Nephron progenitor cell (in vitro differentiated cells): ENCODE measurements at places on chromosomes 5 and 9.
A peak's percentile ranks its signal among the peaks of the same experiment; 100 is the strongest.

GRCh38 chr5:171107669-171108068, 201.4 kb upstream of the TLX3 start:
- no peak for DNase-seq

DNA sequence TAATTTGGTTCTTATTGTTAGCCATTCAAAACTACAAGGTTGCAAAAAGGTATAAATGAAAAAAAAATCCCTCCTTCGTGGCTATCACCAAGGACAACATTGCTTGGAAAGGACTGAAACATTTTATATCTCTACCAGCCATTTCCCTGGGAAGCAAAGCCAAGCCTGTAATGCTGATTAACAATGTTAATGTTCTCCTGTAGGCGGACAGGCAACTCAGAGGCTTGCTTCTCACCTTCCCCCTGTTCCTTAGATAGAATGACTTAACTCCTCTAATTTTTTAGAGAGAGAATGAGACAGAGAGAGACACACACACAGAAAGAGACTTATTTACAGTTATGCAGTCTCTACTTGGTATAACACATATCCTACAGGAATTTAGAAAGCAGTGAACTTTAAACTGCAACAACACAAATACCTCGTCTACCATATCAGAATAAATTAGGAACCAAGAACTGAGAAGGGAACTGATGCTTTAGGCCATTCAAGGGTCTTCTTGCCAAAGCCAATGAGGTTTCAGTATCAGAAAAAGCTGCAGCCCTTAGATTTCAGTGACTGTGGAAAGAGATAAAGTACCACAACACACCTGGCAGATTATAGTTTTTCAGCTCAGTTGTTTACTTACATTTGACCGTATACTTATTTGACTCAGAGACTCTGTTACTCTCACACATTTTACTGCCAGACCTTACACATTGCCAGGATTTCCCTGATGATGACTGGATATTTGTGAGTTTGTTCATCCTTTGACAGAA, 20.9 kb upstream of the MAN2A1 start:
- DNase-seq = no peak

DNA sequence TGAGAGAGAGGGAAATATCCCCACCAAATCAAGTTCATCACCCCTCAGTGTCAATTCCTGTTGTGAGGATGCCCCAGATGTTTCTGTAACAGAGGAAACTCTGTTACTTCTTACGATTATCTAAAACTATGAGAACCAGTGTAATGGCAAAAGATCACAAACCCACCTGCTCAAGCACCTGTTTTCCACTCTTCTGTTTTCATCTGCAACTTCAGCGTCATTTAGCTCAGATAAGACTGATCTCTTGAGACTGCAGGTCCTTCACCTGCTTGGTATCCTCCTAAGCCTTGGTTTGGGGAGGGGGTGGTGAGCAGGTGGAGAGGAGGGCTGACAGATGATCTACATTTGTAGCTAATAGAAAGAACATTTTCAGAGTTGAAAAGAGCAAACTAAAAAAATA, 229.3 kb downstream of the SLF1 start:
- no peak for DNase-seq

GRCh38 chr5:177496070-177496726, 1.2 kb downstream of the PDLIM7 start:
- peak; percentile 34 for DNase-seq

GRCh38 chr5:133240425-133241091, 188.7 kb downstream of the HSPA4 start:
- DNase-seq = no peak

GRCh38 chr5:42784132-42784531, 27.5 kb downstream of the CCDC152 start:
- DNase-seq = no peak

DNA sequence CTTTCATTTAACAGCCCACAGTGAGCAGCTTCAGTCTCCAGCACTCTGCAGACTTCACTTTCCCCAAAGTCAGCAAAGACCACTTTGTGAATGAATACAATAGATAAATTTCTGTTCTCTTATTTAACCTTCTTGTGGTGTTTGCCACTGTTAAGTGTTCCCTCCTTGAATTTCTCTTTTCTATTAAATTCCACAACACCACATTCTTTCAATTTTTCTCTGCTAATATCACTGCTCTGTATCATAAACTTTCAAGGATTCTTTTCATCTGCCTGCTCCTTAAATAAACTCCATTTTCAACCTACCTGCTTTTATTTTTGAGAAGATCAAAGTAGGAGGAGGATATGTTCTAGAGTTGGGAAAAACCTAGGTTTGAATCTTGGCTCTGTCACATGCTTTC, 739.5 kb upstream of the GRAMD2B start:
- no peak for DNase-seq

- DNase-seq = no peak
Measured at GRCh38 chr9:113519426-113520108, 56.0 kb downstream of the RGS3 start.

DNA sequence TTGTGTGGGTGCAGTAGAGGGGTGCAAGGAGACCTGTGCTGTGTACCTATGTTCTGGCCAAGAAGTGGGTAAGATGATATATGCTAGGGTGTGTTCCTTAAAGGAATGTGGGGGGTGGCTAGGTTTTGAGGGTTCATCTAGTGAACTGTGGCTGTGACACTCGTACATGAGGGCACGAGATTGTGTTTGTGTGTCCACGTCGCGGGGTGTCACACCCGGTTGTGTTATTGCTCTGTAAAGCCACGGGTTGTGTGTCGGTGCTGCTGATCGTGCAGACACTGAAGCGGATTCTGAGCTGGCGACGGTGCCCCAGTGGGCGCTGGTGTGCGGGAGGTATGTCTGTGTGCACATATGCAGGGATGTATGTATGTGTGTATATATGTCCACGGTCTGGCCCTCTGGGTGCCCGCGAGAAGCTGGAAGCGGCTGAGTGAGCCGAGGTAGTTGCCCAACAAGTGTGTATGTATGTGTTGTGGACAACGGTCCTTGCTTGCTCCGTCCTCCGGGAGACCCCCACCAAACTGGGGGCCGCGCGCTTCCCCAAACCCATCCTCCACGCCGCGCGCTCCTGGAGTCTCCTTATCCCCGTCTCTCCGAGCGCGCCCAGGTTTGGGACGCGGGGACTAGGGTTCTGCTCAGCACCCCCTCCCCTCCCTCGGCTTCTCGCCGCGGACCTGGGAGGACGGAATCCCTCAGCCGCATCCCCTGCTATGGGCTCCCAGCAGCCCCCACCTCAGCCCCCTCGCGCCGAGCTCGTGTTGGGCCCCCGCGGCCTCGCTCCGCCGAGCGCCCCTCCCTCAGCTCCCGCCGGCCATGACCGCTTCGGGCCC, 639 bp downstream of the PCDH1 start:
- DNase-seq = peak; percentile 31

DNA sequence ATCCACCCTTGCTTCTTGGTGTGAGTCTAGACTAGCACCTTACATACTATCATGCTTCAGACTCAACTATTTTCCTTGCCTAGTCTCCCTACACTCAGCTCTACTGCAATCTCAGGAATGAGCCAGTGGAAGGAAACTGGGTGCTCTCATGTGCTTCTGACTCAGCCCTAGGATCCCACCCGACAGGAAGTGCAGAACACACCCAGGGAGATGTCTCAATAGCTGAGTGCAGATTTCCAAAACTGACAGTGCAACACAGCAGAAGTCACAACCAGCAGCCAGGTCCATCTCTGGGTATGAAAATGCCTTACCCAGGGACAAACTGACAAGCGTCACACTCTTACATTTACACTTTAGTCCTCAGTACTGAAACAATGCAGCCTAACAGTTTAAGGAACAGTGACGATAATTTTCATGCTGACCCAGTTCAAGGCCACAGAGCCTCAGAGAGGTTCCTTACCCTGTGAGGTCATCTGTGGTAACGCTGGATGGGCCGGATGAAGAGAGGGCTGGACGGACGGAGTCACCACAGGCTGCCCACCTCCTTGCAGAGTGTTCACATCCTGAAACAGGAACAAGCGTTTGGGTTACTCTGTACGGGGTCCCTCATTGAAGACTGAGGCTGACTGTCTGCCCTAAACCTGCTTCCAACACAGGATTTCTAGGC, 33.0 kb downstream of the FKBP15 start:
- no peak for DNase-seq

DNA sequence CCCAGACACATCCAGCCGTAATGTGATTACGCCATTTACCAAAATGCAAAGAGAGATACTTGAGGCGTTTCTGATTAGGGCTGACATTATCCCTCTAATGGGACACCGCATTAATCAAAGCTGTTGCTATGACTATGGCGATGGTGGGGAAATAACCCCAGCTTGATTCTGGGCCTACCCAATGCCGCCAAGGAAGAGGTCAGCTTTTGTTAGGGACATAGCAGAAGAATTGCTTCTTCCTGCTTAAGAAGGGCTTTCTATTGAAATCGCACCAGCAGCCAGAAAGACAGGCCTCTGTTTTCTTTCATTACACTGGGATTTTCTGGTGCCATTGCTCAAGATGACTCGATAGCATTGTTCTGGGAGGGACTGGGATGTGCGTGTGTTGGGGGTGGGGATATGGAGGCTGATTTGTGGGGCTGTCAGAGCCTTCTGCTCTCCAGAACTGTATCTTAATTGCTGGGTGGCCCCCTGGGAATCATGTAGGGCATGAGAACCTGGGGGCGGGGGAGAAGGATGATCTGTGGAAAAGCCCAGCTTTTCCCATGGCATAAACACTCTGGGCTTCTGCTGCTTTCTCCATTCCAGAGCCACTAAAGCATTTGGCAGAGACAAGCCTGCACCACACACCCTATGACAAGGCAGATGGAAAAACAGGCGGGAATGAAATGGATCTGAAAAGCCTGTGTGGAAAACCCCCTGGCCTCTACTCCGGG, 106.5 kb upstream of the RAD23B start:
- DNase-seq = peak; percentile 67

DNA sequence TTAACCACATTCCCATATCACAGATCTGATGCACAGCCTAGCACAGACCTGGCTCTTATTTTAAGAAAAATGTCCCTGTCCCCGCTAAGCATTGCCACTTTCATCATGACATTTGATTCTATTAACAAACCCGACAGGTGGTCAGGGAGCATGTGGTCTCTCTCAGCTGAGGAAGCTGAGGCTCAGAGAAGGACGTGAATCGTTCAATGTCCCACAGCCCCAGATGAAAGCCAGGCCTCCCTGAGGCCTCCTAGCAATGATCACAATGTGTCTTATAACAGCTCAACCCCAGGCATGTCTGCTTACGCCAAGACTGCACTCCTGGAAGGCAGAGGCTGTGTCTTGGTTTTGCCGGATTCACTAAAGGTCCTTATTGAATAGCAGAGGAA, 10.4 kb upstream of the CRB2 start:
- DNase-seq = no peak

GRCh38 chr5:76331126-76331525, 72.0 kb upstream of the IQGAP2 start:
- no peak for DNase-seq

DNA sequence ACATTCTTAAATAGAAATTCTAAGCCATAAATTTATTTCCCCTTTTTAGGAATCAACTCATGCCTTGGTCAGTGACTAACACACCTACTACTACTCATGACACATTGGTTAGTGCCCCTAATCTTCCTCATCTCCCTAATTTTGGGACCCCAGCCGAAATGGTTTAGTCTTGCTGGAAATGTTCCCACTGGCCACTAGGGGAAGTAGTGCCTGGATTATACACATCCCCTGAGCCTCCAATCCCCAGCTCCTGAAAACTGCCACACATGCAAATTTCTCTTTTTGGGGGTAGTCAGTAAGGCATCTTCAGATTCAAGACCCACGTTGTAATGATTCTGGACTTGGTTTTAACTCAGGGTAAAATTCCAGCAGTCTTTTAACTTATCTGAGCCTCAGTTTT, 79.8 kb downstream of the HSD17B3 start:
- DNase-seq = no peak

DNA sequence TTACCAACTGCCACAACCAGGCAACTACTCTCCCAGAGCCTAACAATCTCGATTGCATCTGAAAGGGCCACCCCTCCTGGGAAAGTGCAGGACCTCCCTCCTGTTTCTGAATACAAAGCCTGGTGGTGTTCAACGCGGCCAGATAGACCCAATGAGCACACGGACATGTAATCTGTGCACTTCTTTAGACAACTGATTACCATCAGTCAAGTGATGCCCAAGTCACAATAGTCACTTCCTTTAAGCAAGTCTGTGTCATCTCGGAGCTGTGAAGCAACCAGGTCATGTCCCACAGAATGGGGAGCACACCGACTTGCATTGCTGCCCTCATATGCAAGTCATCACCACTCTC, 739 bp downstream of the C9orf72 start:
- DNase-seq = peak; percentile 12

- DNase-seq = no peak
Measured at GRCh38 chr5:36877667-36878391, 1.3 kb downstream of the NIPBL start.

DNA sequence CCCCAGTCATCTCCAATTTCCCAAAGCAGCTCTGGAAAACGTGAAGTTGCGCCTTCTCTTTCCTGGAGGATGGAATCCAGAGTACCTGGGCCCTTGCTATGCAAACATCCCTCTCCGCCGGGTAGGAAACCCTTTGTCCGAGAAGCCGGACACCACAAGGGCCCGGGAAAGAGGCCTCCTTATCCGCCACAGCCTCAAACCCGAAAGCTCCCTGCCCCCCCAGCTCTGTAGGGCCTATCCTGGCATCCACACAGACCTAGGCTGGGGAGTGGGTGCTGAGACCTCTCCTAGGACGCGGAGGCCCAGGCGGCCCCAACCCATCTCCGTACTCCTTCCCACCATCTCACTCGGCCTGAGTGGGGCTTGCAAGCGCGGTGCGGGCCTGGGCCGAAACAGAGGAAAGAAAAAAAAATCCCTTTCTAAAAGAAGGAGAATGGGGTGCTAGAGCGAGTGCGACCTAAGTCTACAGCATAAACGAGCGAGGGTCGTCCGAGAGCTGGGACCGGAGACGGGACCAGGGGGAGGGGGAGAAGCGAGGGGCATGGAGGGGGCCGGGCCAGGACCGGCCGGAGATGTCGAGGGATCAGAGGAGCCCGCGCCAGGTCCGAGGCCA, 624 bp downstream of the FBXW11 start:
- DNase-seq = peak; percentile 46

DNA sequence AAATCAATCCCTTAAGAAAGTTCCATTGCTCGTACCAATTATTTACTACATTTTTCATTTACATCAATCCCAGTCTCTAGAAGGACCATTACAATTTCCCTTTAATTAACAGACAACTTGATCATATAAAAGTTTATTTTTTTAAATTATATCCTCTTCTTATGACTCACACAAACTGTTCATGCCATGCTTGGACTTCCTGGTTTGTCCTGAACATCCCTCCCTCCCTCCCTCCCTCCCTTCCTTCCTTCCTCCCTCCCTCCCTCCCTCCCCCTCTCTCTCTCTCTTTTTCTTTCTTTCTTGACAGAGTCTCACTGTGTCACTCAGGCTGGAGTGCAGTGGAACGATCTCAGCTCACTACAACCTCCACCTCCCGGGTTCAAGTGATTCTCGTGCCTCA, 11.6 kb upstream of the CLTB start:
- no peak for DNase-seq
